Tibial nerve (tissue), 4 donors: ENCODE measurements at places on chromosomes 5 and 9. TPM values are rescaled to one million over a fixed set of nuclear protein-coding genes. Genes with fewer than 3 reads are reported as not detected.

DNA sequence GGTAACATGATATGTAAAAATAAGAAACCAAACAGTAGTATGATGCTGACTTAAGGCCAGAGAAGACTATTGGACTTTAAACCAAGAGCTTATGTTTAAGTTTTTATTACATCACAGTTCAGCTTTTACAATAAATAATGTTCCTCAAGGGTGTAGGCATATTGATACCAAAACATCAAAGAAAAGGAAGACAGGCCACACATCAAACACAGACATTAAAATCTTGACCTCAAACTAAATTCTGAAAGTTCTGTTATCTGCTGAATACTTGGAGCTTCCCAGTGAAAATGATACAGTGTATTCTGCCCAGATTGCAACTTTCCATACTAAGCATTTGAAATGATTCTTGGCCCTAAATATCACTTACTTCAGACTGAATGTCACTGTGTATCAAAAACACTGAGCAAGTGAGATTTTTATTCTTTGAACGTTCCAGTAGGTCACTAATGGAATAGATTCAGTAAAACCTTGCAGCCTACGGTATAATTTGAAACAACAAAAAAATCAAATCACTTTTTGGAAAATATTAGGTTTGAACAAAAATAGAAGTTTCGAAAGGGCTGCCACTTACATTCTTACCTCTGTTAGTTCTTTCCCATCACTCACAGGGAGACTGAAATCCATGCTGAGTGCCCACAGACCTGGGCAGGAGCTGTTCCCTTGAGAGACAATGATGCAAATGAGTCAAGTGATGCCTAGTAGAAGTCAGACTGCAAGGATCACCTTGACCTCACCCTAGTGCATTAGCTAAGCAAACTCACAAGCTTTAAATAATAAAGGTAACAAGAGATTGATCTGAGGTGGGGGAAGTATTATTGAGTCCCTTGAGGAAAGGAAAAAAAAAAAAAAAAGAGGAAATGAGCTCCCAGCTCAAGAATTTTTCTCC lies 2.5 kb downstream of the LPAR1 start:
- DNase-seq: peak; percentile 46

SH3TC2 gene
- total RNA-seq: 92.1 TPM

TSSK1B gene
- total RNA-seq: 3.5 TPM

IL33 gene
- 25.5 TPM for total RNA-seq

- DNase-seq: no peak
Measured at GRCh38 chr9:135580664-135581380, 19.3 kb downstream of the PAEP start.

DNA sequence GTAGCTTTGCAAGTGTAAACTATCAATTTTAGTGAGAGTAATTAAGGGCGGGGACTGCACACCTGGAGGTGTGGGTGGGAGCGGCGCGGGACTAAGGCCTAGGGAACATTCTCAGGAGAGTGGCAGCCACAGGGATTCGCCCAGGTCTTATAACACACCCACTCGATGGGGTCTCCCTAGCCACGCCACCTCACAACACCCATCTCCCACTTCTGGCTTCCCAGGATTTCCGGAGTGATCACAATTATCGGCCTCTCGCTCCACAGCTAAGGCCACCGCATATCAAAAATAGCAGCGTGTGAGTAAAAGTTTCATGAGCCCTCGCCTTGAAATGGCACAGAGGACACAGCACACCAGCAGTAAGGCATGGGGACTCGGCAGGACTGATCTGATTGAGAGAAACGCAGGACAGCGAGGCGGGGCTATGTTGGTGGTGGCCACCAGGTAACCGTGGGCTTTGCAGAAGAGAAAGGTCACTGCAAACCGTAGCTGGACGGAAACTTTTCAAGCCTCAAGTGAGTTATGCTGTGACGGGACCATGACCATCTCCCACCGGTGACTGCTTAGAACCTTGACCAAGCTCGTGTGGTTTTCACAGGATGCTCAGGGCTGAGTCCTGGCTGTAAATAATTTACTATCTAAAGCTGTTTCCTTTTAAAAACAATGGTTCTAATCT lies 1.1 kb upstream of the LPAR1 start:
- no peak for DNase-seq

- no peak for DNase-seq
Measured at GRCh38 chr5:84433461-84433860, 48.8 kb upstream of the EDIL3 start.

- no peak for DNase-seq
Measured at GRCh38 chr5:151041577-151042268, 21.3 kb downstream of the GPX3 start.

GRIA1 gene
- 2.1 TPM for total RNA-seq

DNA sequence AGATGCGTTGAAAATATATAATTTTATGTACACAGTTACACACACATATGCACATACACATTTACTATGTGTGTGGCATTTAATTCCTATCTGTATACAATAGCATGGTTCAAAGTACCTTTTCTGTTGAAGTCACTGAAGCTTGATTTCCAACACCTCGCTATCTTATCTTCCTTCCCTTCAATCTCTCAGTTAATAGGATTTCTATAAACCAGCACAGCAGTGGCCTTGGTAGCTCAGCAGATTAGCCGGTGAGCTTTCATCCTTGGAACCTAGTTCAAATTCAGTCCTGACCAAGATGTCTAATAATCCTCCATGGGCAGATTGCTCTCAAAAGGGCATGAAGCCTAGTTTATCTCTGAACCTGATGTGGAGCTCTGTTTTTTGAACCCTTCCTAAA lies 2389.5 kb downstream of the MAT2B start:
- no peak for DNase-seq

DNA sequence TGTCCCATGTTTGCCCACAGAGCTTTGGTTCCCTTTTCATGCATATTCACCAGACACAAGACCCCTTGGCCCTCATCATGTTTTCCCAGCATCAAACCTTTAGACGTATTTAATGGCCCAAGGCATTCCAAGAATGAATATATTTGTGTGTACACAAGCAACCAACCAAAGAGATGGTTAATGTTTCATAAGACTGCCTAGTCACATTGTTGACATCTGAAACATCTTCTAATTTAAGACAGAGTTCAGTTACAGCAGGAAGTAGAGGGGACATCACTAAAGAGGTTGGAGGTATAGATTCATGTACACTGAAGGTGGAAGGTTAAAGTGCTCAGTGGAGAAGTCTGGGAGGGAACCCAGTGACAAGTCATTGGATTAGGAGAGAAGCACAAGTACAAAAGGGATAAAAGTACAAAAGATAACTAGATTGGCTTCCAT lies 49.1 kb downstream of the SUSD1 start:
- DNase-seq: no peak

DNA sequence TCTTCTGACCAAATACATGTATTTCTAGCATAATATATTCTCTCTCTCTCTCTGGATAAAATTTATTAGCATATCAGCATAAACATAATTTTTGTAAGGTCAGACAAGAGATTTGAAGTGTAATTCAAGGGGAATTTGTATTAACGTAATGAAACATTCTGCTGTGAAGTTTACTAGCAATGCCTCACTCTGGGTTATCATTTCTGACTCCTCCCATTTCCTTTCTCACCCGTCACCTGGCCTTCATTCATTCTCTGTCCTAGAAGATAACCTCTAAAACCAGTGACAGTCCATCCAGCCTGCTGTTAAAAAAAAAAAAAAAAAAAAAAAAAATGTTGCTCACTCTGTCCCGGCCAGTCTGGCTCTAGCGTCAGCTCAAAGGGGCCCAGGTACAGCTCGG lies 27.1 kb downstream of the GRAMD2B start:
- no peak for DNase-seq

DNA sequence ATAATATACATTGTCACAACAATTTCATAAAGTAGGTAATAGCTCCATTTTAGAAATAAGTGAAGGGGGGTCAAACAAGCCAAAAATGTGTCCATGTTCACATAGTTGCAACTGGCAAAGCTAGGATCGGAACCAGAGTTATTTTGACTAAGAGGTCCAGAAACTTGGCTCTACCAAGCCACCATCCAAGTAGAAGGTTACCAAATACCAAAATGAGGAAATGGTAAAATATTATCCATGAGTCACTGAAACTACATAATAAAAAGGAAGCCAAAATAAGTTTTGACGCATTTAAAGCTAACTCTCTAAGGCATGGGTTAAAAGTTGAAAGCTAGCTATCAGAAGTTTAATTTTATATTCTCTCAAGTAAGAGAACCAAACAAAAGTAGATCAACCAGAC lies 886.9 kb upstream of the DMAC1 start:
- DNase-seq: no peak

STING1 gene
- 48.1 TPM for total RNA-seq

IL7R gene
- total RNA-seq: 2.8 TPM

DNA sequence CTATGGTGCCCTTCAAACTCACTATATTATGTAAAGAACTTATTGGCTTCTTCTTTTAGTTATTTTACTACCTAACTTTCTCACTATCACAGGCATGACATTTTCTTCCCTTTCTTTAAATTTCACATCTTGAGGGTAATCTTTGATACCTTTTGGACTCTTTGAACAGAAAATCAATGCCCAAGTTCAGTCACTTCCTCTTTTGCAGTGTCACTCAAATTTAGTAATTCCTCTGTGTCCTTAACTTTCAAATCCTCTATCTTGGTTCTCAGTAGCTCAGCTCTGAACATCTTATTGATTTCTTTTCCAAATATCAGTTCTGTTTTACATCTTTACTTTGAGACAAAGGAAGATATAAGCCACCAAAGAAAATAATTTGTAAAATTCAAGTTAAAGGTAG lies 25.5 kb downstream of the CNTLN start:
- no peak for DNase-seq

IL3 gene
- not detected for total RNA-seq

GRCh38 chr9:18294229-18294628 lies 179.7 kb upstream of the ADAMTSL1 start:
- DNase-seq: no peak

DNA sequence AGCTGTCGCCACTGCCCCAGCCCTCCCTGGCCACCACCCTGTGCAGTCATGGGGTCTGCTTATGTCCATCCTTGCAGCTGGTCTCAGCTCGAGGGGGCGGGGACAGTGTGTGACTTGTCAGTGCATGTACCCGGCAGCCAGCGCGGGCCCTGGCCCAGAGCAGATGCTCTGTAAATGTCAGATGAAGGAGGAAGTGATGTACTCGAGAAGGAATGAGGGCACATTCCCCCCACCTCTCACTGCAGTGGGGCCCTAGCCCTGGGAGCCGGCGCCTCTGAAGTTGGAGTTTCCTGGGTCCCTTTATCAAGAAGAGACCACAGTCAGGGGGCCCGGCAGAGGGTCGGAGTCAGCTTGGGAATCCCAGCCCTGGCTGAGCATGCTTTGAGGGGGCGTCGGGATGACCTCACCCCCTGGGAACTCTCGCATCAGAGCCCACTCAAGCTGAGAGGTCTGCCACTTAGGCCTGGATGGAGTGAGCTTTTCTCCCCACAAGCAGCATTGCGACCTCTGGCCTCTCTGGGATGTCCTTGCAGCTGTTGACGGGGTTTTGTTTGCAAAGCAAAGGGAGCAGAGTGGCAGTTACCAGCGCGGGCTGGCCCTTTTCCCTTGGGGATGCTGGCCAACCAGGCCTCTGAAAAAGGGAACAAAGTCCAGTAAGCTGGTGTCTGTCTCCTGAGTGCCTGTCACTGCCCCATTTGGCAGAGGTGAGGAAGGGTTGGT lies 19.0 kb downstream of the NEURL1B start:
- peak; percentile 77 for DNase-seq

DNA sequence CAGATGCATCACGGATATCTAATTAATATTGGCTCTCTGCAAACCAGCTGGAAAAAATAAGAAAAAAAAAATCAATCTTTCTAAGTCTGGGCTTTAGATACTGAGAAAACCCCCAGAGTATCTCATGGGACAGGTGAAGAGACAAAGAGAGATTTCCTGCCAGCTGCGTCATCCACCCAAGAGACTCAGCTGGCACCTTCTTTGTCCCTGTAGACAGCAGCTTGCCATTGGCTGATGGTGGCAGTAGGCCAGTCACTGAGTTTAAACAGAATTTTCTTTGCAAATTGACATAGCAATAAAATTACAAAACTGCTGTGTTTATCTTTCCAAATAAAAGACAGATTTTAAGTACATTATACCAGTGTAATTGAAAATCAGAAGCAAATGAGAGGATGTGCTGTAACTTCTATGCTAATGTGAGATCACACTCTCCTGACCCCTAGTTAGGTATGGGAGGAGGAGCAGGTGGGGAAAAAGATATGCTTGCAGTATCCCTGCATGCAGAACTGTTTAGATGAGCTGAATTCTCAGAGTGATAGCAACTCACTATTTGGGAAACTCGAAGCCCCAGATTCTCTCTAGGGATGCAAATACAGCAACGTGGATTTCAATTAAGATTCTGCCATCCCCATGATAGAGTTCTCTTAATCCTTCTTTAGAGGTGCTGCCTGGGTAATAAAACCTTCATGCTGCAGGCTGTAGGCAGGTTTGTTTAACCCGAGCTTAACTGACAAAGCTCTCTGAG lies 72.2 kb downstream of the NMUR2 start:
- no peak for DNase-seq

CCL27 gene
- not detected for total RNA-seq

- DNase-seq: no peak
Measured at GRCh38 chr5:1672396-1672795, 127.2 kb downstream of the MRPL36 start.

SH3PXD2B gene
- 27.8 TPM for total RNA-seq

AFAP1L1 gene
- total RNA-seq: 93.5 TPM

DNA sequence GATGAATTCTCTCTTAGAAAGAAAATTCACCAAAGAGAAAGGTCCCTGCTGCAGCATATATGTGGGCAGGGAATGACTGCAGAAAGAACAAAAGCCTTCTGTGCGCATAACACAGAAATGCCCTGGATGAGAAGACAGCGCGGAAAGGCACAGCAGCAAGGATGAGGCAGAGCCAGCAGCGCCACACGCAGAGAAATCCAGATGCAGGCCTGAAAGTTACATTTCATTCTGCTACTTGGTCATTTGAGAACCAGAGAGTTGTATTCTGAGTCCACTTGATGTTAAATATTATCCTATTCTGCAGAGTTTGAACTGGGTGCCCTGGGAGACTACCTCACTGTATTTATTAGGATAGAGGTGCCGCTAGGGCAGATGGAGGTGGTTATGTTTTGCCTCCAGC lies 68.5 kb downstream of the GLDC start:
- DNase-seq: no peak

DNA sequence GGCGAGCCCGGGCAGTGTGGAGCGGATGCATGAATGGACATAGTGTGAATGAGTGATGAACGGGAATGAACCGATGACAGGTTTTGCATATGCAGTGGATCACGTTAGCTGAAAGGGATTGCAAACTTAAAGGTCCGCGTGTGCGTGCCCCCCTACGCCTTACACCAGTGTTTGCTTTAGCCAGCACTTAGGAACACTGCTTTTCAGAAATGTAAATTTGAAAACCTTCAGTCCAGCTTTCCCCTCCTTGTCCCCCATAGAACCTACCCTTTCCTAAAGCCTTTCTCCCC lies 692 bp downstream of the PSAT1 start:
- DNase-seq: no peak

GRCh38 chr9:8417341-8417740 lies 617.8 kb upstream of the DMAC1 start:
- DNase-seq: no peak
